ENCODE measurements at places on chromosomes 5 and 9.

- peak; percentile 39 for DNase-seq
Measured at GRCh38 chr9:99433555-99433954, 211.5 kb downstream of the SEC61B start.

- DNase-seq, result no peak
Measured at GRCh38 chr5:33340195-33340594, 100.6 kb upstream of the TARS1 start.

DNA sequence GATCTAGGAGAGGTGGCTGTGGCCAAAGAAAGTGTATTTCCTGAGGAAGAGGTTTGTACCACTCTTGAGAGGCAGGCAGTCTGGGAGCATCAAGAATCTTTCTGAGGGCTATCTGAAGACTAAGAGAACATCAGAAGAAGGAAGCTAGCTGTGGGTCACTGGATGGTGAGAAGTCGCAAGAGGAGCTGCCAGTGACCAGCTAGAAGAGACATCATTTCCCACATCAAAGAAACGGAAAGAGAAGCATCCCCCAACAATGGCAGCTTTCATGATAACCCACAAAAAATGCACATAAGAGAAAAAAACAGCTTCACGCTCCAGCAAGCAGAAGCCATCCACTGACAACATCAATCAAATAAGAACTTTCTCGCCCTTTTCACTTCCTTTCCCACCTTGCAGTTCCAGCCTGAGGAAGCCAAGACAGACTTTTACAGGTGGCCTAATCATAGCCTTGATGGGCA lies 25.0 kb upstream of the CEP78 start:
- DNase-seq, result peak; percentile 12

- peak; percentile 32 for DNase-seq
Measured at GRCh38 chr9:37954581-37954981, 50.7 kb upstream of the SLC25A51 start.

GRCh38 chr9:26163931-26164330 lies 485.7 kb upstream of the TUSC1 start:
- DNase-seq, result no peak

DNA sequence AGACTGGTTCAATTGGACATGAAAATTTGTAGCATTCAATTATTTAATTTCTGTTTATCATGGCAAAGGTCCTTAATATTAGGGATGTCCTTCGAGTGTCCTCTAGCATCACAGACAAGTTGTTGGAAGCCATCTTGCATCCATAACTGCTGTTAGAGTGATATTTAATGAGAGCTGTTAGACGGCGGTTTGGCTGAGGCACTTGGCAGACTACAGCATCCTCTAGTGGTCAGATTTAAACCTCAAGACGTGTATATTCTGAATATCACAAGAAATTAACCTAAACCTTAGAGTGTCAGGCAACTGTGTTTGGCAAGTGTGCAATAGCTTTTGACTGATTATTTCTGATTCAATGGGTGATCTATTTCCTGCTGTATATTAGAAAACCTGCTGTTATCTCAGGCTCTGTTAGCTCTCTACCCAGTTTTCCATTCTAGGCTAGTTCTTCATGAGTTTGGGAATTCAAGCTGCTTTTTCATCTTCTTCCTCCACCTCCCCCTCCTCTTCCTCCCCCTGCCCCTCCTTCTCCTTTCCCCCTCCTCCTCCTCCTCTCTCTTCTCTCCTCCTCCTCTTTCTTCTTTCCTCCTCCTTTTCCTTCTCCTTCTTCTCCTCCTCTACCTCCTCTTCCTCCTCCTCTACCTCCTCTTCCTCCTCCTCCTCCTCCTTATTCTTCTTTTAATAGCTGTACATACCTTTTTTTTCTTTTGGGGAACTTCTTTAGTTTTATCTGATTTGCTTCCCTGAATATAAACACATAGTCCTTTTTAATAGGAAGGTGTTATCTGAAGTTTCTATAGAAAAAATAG lies 8.6 kb downstream of the SPINK1 start:
- peak; percentile 1 for DNase-seq

DNA sequence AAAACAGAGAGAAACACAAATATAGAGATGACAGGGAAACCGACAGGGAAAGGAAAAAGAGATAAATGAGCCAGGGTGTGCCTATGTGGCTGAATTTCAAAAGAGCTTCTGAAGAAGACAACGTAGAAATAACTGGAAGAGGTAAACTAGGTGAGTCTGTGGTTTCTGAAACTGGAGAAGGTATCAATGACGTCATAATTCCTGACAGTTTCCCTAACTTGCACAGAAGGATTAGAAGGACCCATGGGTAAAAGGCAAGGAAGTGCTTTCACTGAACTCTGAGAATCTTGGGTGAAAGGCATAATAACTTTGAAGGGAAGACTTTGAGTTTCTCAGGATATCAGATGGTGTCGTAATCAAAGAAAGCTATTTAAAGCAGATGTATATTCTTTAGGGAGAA lies 790.8 kb upstream of the NUDT12 start:
- no peak for DNase-seq

- no peak for DNase-seq
Measured at GRCh38 chr5:133533541-133533940, 78.8 kb downstream of the FSTL4 start.

GRCh38 chr5:170256571-170256970 lies 23.8 kb downstream of the C5orf58 start:
- DNase-seq, result no peak

GRCh38 chr5:125005266-125005665 lies 258.8 kb upstream of the ZNF608 start:
- no peak for DNase-seq

GRCh38 chr9:29129763-29130162 lies 1556.5 kb upstream of the C9orf72 start:
- no peak for DNase-seq

GRCh38 chr9:116320290-116320689 lies 166.7 kb downstream of the PAPPA start:
- no peak for DNase-seq

GRCh38 chr5:61273279-61273975 lies 58.6 kb upstream of the ZSWIM6 start:
- DNase-seq, result no peak

GRCh38 chr5:40428126-40428525 lies 251.6 kb upstream of the PTGER4 start:
- DNase-seq, result no peak

GRCh38 chr9:90793729-90794128 lies 7.9 kb upstream of the SYK start:
- DNase-seq, result no peak

GRCh38 chr5:27619982-27620381 lies 581.6 kb upstream of the CDH9 start:
- DNase-seq, result no peak

DNA sequence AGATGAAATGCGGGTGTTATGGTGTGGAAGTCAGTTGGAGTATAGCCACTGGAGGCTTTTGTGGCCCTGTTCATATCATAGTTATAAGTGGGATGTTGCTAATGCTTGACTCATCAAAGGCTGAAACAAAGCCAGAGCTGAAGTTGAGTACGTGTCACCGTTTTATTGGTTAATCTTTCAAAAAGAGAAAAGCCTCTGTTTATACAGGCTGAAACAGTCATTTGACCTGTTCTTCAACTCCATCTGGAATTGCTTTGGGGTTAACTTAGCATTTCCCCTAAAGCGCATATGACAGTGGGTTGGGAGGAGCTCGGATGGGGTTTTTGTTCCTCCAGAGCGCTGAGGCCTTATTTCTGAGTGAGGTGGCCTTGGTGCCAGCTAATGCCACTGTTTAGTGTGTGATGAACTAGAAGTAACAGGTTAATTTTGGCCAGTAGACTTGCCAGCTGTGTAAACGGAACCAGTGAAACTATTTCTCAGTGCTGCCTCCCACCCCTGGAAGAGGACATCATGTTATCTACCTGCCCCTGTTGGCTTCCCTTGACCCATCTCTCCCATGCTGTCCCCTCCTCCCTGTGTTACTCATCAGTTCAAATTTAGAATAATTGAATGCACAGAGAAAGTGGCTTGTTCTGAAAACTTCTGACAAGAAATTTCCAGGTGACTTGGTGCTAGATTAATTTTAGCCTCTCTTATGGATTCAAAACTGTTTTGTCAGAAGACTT lies 34.2 kb downstream of the MTAP start:
- no peak for DNase-seq

DNA sequence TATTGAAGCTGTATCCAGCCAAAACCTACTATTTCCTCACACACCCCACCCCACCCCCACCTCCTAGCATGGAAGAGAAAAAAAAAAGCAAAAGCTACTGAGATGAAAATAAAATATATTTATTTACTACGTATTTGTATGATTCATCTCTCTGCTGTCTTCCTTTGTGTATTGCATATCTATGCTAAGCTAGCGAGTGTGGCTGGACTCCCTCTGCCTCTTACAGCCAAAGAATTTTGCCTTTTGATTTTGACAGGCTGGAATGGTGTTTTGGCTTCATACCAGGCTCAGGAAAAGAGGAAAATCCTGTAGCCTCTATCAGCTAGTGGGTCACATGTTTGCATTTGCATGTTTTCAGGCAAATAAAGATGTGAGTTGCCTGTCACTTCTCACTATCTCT lies 2.2 kb downstream of the ABLIM3 start:
- no peak for DNase-seq

- no peak for DNase-seq
Measured at GRCh38 chr9:101587332-101588043, 7.3 kb downstream of the PPP3R2 start.

GRCh38 chr5:121850272-121850671 lies 1.4 kb upstream of the FTMT start:
- DNase-seq, result no peak

DNA sequence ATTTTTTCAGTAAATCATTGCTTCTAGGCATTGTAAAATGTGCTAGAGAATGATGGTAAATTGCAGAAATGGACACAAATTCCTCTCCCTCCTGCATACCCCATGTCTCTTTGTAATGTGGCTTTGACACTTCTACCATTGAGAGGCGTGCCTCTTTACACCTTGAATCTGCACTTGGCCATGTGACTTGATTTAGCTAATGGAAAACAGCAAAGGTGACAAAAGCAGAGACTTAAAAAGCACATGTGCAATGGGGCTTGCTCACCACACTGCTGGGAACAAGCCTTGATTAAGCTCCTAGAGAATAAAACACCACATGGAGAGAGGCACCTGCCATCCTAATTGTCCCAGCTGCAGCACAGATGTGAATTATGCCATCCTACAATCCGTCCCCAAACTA lies 69.9 kb upstream of the NAA35 start:
- no peak for DNase-seq

DNA sequence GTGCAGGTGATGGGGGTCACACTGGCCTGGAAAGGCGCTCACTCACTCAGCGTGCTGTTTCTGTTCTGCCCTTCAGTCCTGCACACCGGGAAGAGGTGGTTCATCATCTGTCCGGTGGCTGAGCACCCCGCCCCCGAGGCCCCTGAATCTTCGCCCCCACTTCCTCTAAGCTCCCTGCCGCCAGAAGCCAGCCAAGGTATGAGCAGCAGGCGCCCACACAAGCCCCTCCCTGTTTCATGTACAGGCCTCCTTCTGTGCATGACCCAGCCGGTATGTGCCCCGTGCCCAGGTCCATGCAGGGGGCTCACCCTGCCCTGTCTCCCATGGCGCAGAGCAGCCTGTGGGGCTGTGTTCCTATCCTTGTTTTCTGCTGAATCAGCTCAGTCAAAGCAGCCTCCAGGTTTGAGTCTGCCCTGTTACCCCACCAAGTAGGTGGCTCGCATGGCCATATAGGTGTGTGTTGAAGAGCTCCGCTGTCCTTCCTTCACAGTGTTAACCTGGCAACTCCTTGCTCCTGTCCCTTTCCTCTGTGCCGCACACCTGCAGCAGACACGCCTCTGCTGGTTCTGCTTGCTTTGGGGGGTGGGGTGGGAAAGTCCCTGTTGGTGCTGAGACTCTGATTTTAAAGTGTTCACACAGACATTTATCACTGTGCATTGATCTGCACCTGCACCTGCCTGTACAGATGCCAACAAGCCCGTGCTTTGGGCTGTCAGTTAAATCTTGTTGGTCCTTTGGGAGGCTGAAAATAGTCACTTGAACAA lies 84.8 kb downstream of the WNK2 start:
- peak; percentile 43 for DNase-seq

DNA sequence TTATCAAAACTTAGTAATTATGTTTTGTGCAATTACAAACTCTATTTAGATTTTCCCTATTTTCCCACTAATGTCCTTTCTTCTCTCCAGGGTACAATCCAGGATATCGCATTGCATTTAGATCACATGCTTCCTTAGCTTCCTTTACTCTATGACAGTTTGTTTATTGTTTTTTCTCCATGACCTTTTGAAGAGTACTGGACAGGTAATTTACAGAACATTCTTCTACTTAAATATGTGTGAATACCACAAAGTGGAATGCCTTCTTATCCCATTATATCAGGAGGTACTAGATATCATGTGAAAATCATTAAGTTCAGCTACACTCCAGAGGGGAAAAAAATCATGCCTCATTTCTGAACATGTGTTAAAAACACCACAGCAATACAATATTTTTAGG lies 776.6 kb upstream of the CDH9 start:
- DNase-seq, result no peak

GRCh38 chr9:83155733-83156132 lies 92.8 kb upstream of the RASEF start:
- DNase-seq, result no peak

GRCh38 chr5:83494666-83495065 lies 23.1 kb downstream of the VCAN start:
- no peak for DNase-seq

GRCh38 chr9:101365181-101365580 lies 19.6 kb downstream of the BAAT start:
- DNase-seq, result no peak

GRCh38 chr9:33250458-33250995 lies 10.6 kb downstream of the SPINK4 start:
- no peak for DNase-seq

DNA sequence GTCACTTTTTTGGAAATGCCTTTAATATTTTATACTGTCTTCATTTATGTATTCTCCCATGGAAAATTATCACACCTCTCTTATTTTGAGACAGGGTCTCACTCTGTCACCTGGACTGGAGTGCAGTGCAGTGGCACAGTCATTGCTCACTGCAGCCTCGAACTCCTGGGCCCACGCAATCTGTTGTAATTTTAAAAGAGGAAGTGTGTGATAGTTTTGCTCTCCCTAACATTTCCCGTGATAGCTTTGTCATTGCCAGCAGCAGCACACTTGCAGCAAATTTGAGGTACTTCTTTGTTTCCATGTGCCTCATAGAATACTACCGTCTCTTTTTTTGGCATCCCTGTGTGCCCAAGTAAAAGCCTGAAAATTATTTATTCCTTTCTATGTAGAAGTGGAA lies 103.5 kb downstream of the RNF180 start:
- DNase-seq, result no peak

DNA sequence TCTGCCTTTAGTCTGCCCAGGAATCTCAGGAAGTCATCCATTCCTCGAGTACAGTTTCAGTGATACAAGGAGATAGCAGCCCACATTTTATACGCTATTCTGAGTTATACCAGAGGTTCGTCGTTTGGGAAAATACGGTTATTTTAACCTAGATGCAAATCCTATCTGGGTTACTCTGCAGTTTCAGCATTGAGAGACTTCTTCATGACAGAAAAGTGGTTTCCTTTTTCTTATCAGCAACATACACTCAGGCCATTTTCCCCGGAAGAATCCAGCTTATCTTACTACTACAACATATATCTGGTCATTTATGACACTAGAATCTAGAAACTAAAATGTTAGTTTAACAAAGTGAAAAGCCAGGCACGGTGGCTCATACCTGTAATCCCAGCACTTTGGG lies 83.4 kb upstream of the IQGAP2 start:
- no peak for DNase-seq

- no peak for DNase-seq
Measured at GRCh38 chr9:17422994-17423680, 155.7 kb upstream of the SH3GL2 start.

- DNase-seq, result no peak
Measured at GRCh38 chr9:98811051-98811650, 3.7 kb downstream of the GALNT12 start.

GRCh38 chr5:148809781-148810524 lies 16.5 kb upstream of the ADRB2 start:
- DNase-seq, result no peak

Measured in GM12892 (cell line).